ENCODE measurements at places on chromosomes 11 and 22.

GRCh38 chr11:61963282-61964057 lies 4.0 kb downstream of the FTH1 start:
- no peak for DNase-seq

DNA sequence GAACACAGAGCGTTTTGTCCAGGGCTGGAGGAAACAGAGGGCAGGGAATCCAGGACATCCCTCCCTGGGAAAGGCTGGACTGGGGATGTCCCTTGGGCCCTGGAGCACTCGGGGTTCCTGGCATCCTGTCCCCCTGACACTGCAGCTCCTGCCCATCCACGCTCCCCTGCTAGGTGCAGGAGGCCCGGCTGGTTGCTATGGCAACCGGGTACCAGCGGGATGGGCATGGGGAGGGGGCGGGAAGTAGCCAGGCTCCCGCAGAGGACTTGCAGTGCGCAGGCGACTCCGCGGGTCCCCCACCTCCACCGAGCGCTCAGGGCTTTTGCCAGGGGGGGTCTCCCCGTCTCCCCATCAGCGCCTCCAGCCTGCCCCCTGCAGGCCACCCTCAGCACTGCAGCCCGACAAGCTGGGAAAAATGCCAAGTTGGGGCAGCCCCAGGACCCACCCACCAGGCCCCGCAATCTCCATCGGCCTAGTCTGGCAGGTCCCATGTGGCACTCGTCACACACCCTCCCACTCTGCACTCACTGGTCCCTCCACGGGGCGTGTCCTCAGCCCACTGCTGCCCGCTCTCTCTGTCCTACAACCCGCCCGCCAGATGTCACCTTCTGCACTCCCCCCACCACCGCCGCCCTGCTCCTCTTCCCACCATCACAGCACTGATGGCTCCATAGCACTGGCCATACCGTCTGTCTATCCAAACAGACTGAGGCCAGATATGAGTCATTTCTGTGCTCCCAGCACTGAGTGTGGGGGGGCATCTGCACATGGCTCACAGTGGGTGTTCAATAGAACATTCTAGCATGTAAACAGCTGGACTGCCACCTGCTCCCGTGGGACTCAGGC lies 31.5 kb downstream of the KIAA0930 start:
- no peak for DNase-seq

GRCh38 chr22:47606426-47606825 lies 844.0 kb downstream of the TBC1D22A start:
- no peak for DNase-seq

GRCh38 chr11:115489466-115489865 lies 14.7 kb downstream of the CADM1 start:
- no peak for DNase-seq

GRCh38 chr11:100824041-100824809 lies 137.1 kb downstream of the ARHGAP42 start:
- no peak for DNase-seq

- DNase-seq = no peak
Measured at GRCh38 chr22:44025171-44026065, 1.3 kb downstream of the PARVB start.

DNA sequence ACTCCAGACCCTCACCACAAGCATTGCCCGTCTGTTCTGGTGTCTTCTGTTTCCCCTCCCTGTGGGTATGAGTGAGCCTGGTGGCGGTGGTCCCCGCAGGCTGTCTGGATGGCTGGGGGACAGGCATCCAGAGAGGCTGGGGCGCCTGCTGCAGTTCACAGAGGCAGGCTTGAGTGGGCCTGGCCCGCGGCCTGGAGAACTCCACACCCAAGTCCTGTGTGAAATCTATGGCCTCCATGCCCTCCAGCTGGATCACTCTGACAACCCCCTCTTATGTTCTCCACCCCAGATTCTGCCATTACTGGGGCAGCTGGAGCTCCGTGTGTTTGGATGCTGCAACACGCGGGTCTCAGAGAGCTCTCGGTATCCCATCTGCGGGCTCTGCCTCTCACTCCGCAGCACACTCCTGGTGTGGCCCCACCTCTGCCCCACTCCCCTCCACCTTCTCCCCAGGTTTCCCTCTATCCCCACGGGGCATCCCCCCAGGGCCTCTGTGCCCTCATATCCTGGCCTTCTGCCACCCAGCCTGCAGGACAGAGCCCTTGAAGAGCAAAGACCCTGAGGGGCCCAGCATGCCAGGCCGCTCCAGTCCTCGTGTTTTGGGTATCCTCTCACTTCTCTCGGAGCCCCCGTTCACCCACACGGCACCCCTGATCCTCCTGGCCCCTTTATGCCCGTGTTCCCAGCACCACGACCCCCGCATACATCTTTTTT lies 31.3 kb downstream of the LRRC74B start:
- no peak for DNase-seq

- no peak for DNase-seq
Measured at GRCh38 chr22:50438305-50439275, 36.2 kb downstream of the SBF1 start.

- DNase-seq = no peak
Measured at GRCh38 chr11:102112509-102112821, 2.2 kb downstream of the YAP1 start.

DNA sequence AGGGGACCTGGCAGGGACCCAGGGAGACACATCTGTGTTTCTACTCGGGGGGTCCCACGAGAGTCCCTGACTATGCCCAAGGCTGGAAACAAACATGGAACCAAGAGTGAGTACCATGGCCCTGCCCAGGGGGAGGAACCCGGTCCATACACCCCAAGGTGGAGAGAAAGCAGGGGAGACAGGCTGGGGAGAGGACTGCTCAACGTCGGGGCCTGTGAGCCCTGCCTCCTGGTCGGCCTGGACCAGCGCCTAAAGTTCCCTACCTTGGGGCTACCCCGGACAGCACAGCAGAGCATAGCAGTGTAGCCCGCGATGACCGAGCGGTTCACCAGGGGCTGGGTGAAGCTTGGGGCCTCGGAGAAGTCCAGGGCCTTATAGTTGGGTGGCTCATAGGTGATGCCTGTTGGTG lies 20.2 kb downstream of the MYBPC3 start:
- no peak for DNase-seq

GRCh38 chr11:71309611-71310010 lies 57.2 kb upstream of the SHANK2 start:
- DNase-seq = no peak

DNA sequence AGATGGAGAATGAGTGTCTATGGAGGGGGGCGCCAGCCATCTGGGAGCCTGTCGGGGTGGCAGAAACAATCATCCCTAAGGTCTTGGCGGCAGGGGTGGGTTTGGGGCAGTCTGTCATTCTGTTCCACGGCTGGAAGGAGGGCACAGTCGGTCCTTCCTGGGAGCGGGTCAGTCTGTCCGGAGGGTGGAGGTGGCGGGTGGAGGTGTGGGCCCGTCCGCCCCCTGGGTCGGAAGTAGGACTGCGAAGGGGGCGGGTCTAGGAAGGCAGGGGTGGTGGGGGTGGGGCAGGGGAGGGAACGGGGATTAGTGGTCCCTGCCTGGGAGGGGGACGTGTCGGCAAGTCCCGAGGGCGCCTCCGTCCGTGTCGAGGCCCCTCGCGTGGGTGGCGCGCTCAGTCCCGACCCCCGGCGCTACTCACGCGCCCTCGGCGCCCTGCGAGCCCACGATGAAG lies 461 bp downstream of the TBC1D10A start:
- DNase-seq = no peak

GRCh38 chr11:36447514-36447913 lies 62.6 kb downstream of the TRAF6 start:
- no peak for DNase-seq

GRCh38 chr22:47434336-47435203 lies 672.1 kb downstream of the TBC1D22A start:
- no peak for DNase-seq

DNA sequence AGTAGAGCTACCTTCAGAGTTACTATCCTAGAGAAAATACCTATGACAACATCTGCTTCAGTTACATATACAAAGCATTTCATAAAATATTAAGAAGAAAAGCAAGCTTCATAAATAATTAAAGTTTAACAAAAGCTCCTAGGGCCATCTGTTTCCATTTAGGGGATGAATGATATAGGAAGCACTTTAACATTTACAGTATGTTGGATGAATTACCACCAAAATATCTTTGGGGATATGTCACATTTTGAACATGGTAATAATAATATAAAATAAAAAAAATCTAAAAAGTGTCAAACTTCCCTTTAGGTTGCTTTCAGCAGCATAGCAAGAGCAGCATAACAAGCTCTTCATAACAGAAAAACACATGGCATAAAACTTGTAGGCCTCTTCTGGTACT lies 104.6 kb downstream of the ATG16L2 start:
- DNase-seq = no peak

DNA sequence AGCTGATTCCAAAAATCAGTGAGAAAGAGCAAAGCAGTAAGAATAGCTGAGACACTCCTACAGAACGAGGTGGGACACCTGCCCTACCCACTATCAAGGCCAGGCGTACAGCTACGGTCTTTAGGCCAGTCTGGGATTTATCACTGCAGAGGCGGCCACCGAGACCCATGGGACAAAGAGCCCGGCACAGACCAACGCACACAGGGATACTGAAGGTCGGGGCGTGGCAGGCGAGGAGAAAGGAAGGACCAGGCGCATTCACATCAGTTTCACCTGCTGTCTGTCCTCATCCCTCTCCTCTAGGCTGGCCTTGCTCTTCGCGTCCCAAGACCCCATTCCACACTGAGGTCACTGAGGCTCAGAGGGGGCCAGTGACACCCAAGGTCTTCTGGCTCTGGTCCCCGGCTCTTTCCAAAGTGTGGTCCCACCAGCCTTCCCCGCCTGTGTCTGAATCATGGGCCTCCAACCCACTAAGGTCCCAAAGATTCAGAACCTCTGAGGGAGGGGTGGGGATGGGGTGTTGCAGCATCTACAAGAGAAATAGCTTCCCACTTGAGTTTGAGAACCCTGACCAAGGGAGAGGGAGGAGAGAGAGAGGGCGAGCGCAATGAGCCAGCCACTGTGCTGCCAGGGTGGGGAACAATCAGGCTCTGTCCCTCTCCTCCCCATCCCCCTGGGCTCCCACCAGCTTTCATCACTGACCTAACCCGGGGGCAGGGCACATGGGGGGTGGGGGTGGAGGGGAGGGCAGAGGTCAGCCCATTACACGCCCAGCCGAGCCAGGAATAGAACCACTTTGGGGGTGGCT lies 7.2 kb upstream of the PICK1 start:
- DNase-seq = no peak

DNA sequence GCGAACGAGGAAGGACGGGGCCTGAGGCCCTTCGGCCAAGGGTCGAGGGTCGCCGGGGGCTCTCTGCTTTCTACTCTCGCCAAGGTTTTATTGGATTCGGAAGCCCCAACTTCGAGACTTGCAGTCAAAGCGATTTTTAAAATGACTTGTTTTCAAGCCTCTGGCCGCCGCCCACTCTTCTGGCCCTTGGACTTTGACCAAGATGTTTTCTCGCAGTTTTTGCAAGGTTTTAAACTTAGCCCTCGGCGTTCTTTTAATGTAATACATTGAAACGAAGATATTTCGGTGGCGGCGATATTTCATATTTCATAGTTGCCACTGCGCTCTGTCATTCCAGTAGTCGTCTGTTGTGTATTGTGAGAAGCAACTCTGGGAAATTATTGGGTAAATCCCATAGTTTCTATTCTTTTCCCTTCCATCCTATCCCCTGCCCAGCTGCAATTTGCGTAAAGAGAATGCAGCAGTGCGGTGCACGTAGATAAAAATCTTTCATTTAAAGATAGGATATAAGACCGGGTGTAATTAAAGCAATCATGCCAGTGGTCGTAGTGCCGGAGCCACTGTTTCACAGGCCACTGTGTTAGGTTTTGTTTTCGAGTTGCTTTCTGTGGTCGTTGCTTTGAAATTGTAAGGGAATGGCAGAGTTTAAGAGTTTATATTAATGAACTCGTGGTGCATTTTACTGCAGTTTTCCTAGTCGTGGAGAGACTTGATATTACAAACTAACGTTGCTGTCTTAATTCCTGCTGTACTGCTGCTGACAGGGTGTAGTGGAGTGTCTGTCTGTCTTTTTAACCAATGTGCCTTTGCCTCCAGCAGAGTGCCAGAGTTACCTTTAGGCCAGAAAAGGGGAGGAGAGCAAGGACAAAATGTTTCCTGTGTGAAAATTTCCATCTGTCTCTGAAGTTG lies 702 bp downstream of the BIRC2 start:
- peak; percentile 63 for DNase-seq

GRCh38 chr11:61486011-61486620 lies 22.4 kb upstream of the LRRC10B start:
- DNase-seq = no peak

DNA sequence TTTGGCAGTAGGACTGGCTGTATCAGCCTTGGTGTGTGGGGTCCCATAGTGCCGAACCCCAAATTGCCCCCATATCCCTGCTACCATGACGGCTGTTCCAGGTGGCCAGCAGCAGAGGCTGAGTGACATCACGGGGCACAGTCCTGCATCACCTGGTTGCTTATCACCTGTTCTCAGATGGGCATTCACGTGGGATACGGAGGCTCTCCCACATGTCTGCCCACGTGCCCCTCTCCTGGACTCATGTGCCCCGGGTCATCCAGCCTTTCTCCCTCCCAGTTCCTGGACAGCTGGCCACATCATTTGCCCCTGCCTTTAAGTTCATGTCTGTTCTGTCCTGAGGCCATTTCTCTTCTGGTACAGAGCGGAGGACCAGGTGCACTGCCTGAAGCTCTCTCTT lies 431.0 kb upstream of the B3GAT1 start:
- no peak for DNase-seq
